ENCODE measurements at places on chromosomes 4 and X.

DNA sequence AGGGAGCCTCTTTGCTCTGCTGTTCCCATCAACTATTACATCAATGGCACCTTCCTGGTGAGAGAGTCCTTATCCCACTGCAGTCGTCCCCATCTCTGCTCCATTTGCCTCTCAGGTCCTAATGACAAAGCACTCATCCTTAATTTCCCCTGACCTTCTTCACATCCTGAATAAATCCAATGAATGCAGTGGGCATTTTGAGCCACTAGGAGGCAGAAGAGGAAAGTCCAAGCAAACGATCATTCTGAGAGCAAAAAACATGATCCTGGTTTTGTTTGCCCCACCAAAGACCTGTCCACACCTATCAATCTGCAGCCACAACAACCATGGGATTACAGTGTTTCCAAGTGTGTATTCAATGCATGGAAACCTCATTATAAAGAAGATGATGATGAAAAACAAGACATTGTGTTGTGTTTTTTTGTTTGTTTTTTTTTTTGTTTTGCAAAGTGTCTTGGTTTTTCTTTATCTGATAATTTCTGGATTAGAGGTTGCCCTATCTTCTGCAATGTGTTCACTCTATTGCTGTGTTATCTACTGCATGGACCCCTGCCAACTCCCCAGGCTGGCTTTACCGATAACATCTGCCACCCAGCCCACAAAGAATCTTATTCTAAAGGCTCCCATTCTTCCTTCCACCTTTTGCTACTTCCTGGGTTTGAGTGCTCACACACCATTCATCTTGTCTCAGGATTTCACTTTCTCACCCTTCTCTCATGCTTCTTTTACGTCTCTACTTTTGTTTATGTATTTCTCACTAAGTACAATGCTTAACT is 207.2 kb downstream of the NLGN4X start:
- no peak for DNase-seq

GRCh38 chrX:27838185-27838584 is 30.4 kb downstream of the MAGEB10 start:
- no peak for DNase-seq

GRCh38 chr4:90979556-90979955 is 852.4 kb downstream of the CCSER1 start:
- no peak for DNase-seq

GRCh38 chr4:139834226-139834662 is 168.6 kb downstream of the MGST2 start:
- DNase-seq: no peak

GRCh38 chr4:67550451-67550850 is 5.1 kb upstream of the CENPC start:
- DNase-seq: no peak

DNA sequence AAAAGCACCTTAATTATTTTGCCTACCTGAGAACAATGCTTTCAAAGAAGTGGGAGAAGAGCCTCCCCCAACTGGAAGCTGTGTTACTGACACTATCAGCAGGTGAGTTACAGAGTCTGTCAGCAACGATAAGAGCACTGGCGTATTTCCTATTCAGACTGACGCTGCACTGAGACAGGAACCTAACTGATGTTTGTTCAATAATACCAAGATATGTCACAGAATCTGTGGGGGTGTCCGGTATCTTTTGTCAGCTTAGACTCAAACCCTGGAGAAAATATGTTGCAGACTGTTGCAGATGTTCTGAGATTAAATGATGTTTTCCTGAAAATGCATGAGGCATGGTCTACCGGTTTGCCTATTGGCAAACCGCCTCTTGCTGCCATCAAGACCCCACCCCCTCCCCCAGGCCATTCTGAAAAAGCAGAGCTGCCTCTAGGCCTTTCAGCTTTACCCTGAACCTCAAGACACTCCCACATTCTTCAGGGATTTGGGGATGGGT is 115.2 kb upstream of the KIT start:
- DNase-seq: no peak

GRCh38 chr4:39754309-39754708 is 56.4 kb downstream of the UBE2K start:
- no peak for DNase-seq

DNA sequence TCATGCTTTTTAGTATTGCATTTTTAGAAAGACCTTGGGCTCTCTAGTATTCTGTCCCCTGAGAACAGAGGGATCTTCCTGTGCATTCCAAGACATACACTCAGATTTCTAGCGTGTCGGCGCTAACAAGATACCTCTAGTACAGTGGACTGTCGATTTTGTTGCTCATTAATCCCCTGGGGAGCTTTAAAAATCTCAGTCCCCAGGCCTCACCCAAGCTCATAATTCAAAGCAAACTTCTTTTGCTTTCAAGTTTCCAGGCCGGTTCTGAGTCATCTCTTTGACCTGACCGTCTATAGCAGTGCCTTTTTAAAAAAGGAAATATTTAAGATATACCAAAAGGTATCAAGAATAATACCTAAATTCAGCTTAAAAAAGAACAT is 137.0 kb downstream of the AMMECR1 start:
- no peak for DNase-seq

- DNase-seq: no peak
Observed at GRCh38 chr4:123785538-123785937, 388.9 kb downstream of the SPRY1 start.

- no peak for DNase-seq
Observed at GRCh38 chrX:151713849-151714248, 2.0 kb upstream of the FATE1 start.

GRCh38 chr4:186819342-186820086 is 95.9 kb upstream of the FAT1 start:
- no peak for DNase-seq

Data from T-helper 9 cell (primary cell).